SK-N-SH (cell line): ENCODE measurements at places on chromosomes 7 and 10. TPM values are rescaled to one million over a fixed set of nuclear protein-coding genes. Genes with fewer than 3 reads are reported as not detected.

Gene PDZD7
- polyA plus RNA-seq, result 1.9 and 2.3 TPM in 2 replicates

Gene PALS2
- 6.1 and 6.9 TPM in 2 replicates for polyA plus RNA-seq

Gene IDE
- 9.3 and 11.7 TPM in 2 replicates for polyA plus RNA-seq

Gene SORCS3
- not detected in 2 replicates for polyA plus RNA-seq

Gene C10orf62
- polyA plus RNA-seq, result 0.07 and 0.19 TPM in 2 replicates

Gene AKR1B1
- 216 and 224 TPM in 2 replicates for polyA plus RNA-seq

Gene PDCD11
- 29.8 and 39.9 TPM in 2 replicates for polyA plus RNA-seq

Gene LRRC17
- 101 and 138 TPM in 2 replicates for polyA plus RNA-seq

Gene FGF8
- polyA plus RNA-seq, result 0.34 TPM in 1 of 2 replicates, not detected in the other

Gene CDC123
- 139 and 141 TPM in 2 replicates for polyA plus RNA-seq

Gene TCAF2
- polyA plus RNA-seq, result 19.5 and 23.3 TPM in 2 replicates

Gene OPALIN
- polyA plus RNA-seq, result not detected in 2 replicates

- DNase-seq, result no peak
These were observed 40.4 kb downstream of the KCTD7 start for GRCh38 chr7:66669088-66669487.

DNA sequence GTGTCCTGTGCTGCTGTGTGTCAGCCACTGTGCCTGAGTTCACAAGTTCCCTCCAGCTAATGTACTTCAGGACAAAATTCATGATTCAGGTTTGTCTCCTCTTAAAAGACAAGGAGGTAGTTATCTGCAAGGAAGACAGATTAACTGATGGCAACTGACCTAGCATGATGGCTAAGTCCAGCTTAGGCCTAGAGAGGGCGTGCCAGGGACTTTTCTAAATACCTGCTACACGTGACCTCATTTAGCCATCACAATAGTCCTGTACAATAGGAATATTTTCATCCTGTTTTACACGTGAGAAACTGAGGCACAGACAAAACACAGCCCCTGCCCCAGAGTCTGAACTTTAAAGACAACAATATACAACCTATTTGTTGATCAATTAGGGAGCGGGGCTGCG lies 275.7 kb downstream of the XPNPEP1 start:
- DNase-seq, result no peak

DNA sequence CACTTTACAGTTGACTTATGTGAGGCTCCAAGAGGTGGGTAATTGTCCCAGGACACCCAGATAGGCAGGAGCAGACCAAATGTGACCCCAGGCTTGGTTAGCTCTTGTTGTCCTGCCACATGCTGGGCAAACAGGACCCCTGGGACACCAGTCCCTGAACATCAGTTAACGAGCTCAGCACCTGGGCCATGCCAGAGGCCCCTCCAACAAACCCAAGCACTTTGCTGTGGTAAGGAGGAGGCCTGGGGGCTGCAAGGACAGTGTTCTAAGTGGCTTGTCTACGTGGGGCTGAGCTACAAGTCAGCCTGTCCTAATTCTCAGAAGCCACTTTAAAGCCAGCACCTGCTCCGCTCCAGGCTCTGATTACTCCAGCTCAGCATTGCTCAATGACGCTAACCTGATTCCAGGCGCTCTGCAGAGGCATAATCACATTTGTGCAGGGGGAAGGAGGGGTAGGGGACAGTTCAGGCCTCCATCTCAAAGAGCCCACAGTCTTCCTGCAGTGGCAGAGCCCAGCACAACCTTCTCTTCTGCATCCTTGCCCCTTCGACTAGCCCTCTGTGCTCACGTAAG lies 57.2 kb downstream of the DDC start:
- peak; percentile 86 for DNase-seq

- DNase-seq, result no peak
These were observed 15.9 kb downstream of the BZW2 start for GRCh38 chr7:16661924-16662323.

DNA sequence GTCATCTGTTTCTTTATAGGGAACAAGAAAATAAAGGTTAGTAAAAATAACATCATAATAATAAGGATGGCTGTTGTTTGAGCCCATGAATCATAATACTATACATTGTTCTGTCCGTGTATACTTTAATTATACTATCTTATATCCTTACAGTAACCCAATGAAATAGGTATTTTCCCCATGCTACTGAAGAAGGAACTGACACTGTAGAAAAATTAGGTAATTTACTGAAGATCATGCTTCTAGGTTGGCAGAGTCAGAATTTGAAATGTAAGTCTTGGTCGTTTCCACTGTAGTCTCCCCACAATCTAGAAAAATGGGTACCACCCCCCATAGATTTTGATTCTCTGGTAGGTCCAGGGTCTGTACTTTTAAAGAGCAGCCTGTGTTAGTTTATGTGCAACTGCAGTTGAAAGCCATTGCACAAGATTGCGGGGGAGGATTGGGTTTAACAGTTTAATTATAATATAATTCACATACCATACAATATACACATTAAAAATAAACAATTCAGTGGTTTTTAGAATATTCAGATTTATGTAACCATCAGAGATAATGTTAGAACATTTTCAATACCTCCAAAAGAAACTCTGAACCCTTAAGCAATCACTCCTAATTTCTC lies 47.7 kb downstream of the SHOC2 start:
- DNase-seq, result no peak

DNA sequence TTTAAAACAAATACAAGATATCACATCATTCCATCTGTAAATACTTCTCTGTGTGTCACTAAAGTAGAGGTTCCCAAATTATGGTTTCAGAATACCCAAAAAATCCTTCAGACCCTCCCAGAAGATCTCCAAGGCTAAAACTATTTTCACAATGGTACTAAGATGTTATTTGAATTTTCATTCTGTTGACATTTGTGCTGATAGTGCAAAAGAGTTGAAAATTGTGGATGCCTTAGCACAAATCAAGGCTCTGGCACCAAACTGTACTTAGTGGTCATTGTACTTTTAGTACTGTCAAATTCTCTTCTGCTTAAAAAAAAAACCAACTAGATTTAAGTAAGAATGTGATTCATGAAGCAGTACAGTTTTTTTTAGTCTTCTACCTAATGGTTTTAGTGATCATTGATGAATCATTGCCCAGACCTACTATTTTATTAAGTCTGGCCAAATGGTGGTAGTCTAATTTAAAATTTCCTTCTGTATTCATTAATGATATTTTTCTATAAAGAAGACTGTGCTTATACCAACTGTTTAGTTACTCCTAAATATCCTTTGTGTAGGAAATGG lies 50.5 kb downstream of the TPST1 start:
- no peak for DNase-seq

- no peak for DNase-seq
These were observed 10.3 kb upstream of the AGR3 start for GRCh38 chr7:16891874-16892643.

DNA sequence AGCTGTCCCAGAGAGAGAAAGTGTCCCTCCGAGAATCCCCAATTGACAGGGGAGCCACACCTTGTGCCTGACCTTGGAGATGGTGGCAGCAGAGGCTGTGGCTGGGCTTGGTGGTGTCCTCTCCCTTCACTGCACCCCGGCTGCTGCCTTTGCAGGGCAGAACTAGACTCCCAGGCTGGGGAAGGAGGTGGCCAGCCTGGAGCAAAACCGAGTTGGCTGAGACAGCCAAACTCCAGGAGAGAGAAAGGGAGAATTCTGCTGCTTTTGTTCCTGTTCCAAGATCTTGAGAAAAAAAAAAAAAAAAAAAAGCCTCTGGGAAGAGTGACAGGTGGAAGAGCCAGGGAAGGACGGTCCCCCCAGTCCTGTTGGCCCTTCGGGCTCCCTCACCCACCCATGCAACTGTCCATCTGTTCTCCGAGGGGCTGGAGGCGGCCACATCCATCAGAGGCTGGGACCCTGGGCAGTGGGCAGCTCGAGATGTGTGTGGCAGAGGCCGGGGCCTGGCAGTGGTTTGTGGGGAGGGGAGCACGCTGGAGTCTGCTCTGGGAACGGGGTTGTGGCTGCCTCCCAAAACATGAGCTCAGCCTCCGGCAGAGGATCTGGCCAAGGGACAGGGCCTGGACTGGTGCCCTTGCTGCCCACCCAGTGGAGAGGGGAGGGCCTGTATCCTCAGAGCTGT lies 35.5 kb downstream of the CLIP2 start:
- peak; percentile 21 for DNase-seq

DNA sequence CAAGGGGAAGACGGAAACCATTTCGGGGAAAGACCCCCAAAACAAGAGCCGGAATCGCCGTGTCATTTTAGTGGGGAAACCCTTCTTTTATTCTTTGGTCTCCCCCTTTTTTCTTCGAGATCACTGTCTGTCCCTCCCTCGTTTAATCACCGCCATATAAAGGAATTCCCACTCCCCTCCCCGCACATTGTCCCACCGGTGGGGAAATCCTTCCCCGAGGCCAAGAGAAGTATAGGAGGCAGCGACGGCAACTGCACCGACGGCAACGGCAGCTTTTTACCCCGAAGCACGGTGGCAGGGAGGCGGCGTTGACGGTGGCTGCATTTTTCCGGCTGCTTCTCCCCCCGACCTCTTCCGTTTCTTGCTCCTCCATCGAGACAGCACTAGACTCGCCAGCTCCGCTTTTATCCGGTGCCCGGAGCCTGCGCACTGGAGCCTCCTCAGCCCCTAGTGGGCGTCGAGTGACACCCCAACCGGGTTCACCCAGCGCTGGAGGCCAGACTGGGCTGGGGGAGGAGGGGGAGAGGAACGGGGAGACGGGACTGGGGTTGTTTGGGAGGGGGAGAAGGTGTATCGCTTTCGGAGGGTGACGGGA lies 687 bp upstream of the KMT2E start:
- peak; percentile 95 for DNase-seq

GRCh38 chr7:80675090-80675489 lies 36.6 kb downstream of the CD36 start:
- no peak for DNase-seq

DNA sequence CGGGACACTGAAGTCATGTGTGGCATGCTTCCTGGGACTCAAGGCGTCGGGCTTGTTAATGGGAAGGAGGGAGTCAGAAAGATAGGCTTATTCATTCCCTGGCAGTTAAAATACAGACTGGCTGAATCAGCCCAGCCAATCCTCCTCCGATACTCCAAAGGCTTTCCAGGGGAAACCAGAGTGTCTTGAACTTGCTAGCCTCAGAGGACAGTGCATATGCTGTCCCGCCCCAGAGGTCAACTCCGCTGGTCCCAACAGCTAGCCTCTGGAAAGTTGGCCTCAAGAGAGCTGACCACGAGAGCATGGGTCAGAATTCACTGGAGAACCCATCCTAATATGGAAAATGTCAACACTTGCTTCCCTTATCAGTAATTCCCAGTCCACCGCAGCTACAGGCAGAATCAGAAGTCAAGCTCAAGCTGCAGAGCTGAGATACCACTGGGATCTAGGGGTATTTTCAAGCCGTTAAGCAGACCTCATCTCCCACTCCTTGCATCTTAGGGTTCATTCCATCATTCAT lies 43.0 kb downstream of the ELMO1 start:
- no peak for DNase-seq

GRCh38 chr10:22648547-22648961 lies 65.8 kb downstream of the PIP4K2A start:
- DNase-seq, result no peak

GRCh38 chr10:87545783-87546182 lies 41.1 kb downstream of the MINPP1 start:
- DNase-seq, result no peak

- DNase-seq, result no peak
These were observed 17.0 kb downstream of the GHRHR start for GRCh38 chr7:30980751-30981150.

GRCh38 chr10:78591066-78591465 lies 477.7 kb upstream of the ZMIZ1 start:
- DNase-seq, result no peak

- peak; percentile 89 for DNase-seq
These were observed at the start of gene ABCB4 for GRCh38 chr7:87475359-87476178. Gene ABCB4 (minus strand): TSS chr7:87475680. CDS start chr7:87475465, 215 bp downstream.

DNA sequence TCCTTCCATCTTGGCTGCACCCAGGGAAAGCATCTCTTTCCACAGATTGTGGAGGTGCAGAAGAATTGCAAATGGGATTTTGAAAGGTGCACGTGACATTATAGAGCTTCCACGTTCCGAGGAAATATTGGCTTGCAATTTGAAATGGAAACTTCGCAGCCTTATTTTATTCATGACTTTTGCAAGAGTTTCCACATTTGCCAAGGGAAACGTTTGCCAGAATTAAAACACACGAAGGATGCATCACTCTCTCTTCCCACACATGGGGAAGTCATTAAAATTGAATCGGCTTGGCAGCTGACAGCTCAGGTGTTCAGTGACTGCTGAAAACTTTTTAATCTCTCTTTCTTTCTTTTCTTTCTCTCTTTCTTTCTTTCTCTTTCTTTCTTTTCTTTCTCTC lies 475.4 kb upstream of the IGFBP3 start:
- no peak for DNase-seq

- DNase-seq, result no peak
These were observed 14.7 kb upstream of the JCAD start for GRCh38 chr10:30074090-30074489.
